ENCODE measurements at places on chromosomes 7 and 10. TPM values are rescaled to one million over a fixed set of nuclear protein-coding genes. Genes with fewer than 3 reads are reported as not detected.

DNA sequence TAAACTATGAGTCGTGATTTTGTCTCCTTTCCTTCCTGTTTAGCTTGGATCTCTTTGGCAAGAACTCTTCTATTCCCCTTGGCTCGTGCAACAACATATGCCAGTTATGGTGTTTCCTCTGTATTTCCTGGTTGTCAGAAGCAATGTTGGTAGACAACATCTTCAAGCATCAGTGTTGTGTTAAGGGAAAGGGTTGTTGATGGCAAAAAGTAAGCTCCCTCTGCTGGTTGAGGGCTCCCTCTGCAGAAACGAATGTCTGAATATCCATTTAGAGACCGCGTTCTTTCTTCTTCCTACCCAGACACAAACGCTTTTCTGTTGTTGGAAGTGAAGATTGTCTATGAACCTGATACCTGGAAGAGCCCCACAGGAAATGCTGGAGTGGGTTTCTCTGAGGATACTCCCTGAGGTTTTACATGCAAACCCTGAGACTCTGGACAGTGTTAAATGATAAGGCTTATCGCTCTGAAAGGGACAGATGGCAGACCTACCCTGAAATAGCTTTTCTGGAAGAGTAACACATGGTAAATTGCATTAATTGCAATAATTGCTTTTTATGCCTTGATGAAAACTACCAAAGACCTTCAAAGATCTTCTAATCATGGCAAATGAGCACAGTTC, 23.5 kb upstream of the C1QL3 start:
- DNase-seq, result peak; percentile 66

DNA sequence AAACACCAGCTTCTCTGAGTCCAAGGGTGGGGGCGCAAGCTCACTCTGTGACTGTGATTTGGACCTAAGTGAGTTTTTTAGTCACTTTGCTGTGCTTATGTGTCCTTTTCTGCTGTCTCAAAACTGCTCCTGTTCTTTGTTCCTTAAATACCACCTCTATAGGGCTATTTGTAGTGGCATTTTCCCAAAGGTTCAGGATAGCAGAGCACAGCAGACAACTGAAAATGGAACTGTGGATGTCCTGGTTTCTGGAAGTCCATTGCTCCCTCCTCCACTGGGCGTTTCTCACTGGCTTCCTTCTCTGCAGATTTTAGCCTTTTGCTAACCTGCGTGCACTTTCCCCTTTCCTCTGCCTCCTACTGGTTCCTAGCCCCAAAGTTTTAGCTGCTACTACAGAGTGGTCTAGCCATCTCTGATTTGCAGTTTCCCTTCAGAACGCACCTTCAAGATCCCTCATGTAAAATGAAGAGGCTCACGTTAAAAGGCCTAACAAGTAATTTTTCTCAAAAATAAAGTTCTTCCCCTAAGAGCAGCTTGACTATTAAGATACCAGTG, 25.6 kb downstream of the BLVRA start:
- no peak for DNase-seq

DNA sequence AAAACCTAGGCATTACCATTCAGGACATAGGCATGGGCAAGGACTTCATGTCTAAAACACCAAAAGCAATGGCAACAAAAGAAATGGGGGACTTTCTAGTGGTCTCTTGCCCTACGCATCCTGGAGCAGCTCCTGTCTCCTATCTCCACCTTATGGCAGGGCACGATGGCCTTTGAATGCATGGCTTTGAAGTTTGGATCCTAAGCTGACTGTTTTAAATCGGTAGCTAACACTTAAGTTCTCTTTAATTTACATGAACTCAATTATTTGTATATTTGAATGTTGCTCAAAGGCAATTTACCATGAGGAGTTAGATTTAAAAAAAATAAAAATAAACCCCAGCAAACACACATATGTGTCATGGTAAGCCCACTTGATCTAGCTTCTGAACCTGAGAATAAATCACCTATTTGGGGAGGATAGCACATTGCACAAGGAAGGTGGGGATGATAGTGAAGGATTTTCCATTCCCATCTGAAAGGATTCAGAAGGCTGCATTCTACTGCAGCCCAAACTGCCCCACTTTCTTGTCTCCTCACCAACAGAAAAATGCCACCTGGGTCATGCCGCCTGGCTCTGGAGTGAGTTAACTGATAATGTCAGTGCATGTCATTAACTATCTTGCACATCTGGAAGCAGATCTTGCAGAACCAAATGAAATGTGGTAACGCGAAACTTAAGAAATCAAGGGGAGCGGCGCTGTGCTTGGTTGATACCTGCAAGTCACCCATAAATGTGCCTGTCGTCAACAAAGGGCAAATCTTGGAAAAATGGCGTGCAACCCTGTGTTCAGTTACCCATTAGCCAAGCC, 12.4 kb downstream of the KLF6 start:
- DNase-seq, result no peak

DNA sequence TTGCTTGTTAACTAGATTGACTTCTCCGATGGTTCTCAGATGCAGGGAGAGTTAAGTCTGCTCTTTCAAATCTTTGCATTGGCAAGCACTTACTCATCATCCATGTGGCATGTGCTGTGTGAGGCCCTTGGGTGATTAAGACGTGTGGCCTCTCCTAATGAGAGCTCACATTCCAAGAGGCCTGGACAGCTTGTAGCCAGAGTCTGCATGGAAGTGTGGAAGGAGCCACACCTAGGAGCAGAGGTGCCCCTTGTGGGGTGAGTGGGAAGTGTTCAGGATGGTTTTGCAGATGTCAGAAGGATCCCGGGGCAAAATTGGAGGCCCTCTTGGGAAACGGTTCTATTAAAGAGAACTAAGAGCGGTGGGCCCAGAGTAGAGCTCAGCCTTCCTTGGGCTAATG, 225.9 kb downstream of the PAXIP1 start:
- no peak for DNase-seq

DNA sequence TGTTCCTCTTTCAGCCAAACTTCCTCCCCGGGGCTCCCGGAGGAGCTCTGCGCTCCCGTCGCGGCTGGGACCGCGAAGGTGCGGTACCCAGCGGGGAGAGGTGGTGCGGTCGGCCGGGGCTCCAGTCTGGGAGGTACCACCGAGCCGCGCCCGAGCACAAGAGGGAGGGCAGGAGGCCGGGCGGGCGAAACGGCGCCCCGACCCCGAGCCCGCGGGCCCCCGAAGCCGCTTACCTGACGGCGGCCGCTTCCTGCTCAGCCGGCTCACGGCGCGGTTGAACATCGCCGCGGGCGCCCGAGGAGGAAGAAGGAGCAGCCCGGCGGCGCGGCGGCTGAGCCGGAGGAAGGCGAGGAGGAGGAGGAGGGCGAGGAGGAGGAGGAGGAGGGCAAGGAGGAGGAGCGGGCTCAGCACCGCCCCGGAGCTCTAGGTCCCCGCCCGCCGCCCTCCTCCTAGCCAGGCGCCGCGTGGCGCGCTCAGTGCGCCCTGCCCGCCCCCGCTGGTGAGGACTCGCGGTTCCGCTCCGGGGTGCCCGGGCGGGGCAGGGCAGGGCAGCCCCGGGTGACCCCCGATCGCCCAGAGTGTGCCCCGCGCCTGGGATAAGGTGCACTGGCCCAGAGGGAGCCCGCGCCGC, at the start of gene RGS10:
Gene RGS10 (minus strand): TSS at position 363 of the 631 bp plus-strand sequence. CDS start 81 bp downstream, at position 282.
- peak; percentile 96 for DNase-seq

DNA sequence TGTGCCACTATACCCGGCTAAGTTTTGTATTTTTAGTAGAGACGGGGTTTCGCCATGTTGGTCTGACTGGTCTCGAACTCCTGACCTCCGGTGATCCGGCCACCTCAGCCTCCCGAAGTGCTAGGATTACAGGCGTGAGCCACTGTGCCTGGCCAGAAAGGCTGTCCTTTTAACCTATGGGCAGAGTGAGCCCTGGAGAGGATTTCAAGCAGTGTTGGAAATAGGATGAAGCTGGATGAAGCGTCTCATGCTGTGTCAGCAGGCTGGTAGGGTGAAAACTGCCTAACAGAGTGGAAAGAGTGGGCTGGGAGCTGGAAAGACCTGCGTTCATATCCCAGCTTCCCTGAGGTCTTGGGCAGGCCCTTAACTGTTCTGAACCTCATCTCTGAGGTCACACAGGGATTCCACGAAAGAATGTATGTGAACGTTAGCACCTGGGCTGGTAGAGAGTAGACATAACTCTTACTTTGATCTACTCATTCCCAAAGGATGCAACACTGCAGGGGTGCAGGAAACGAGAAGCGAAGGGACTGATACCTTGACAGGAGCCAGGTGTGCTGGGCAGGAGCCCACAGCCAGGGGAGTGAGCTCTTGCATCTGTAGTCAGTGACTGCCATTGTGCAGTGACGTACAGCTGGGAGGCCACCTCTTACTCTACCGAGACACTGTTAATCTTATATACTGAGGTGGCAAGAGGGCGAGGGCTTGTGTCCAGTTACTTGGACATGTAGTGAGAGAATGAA, 34.1 kb downstream of the WBP1L start:
- DNase-seq, result no peak

GRCh38 chr7:26237035-26237807, 35.7 kb downstream of the CBX3 start:
- no peak for DNase-seq

- no peak for DNase-seq
Observed at GRCh38 chr7:43630482-43630881, 47.6 kb downstream of the STK17A start.

GRCh38 chr10:72702868-72703581, 11.1 kb downstream of the MCU start:
- DNase-seq, result no peak

DNA sequence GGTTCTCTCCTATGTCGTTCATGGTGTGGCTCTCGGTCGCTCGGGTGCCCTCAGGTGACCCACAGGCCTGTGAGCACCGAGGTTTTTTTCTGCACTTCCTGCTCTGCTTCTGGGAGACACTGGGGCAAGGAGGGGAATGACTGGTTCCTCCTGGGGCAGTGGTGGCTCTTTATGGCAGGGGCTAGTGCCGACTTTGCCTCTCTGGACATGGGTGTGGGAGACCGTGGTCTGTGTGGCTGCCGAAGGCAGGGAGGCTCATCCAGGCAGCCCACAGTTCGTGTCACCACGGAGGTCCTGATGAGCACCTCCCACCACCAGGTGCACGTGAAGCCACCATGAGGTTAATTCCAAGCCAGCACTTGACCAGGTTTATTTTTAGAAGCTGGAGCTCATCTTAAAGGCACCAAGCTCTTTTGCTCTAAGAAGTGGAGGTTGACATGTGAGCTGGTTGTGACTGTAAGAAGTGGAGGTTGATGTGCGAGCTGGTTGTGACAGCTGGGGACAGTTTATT, 24.7 kb upstream of the DPYSL4 start:
- DNase-seq, result peak; percentile 89

PNLIPRP2 gene
- total RNA-seq, result not detected

PRRT4 gene
- 0.14 TPM for total RNA-seq

ZNF33B gene
- 7.1 TPM for total RNA-seq

DENND10 gene
- total RNA-seq, result 23.2 TPM

MMS19 gene
- total RNA-seq, result 103 TPM

ENO4 gene
- total RNA-seq, result not detected

Measured in activated CD4-positive, alpha-beta T cell treated with anti-CD3 and anti-CD28 coated beads, Interleukin-2, amount 10 ng/mL, durations not matched to agents 24 days and 14 days (primary cell).